ENCODE measurements at places on chromosomes 4 and X. TPM values are rescaled to one million over a fixed set of nuclear protein-coding genes. Genes with fewer than 3 reads are reported as not detected.

SOX3 gene
- total RNA-seq = not detected

RRH gene
- not detected for total RNA-seq

POF1B gene
- not detected for total RNA-seq

- H3K36me3 ChIP-seq = no peaks in the 10 kb centered on the region
- H3K4me1 ChIP-seq = no peaks in the 10 kb centered on the region
- H3K27ac ChIP-seq = no peak overlapping the region
- H3K4me3 ChIP-seq = no peak overlapping the region
- H3K27me3 ChIP-seq = no peaks in the 10 kb centered on the region
Observed at GRCh38 chrX:10725071-10725470, 104.7 kb upstream of the MID1 start.

GRCh38 chrX:108590496-108590895, 145.9 kb downstream of the IRS4 start:
- no peak for DNase-seq
- no peak overlapping the region for H3K27ac ChIP-seq
- no peaks in the 10 kb centered on the region for H3K36me3 ChIP-seq
- H3K4me1 ChIP-seq = no peaks in the 10 kb centered on the region

GRCh38 chr4:4952273-4952672, 67.0 kb downstream of the CYTL1 start:
- no peaks in the 10 kb centered on the region for H3K4me1 ChIP-seq
- no peaks in the 10 kb centered on the region for H3K36me3 ChIP-seq
- H3K4me3 ChIP-seq = no peak overlapping the region
- DNase-seq = no peak

DNA sequence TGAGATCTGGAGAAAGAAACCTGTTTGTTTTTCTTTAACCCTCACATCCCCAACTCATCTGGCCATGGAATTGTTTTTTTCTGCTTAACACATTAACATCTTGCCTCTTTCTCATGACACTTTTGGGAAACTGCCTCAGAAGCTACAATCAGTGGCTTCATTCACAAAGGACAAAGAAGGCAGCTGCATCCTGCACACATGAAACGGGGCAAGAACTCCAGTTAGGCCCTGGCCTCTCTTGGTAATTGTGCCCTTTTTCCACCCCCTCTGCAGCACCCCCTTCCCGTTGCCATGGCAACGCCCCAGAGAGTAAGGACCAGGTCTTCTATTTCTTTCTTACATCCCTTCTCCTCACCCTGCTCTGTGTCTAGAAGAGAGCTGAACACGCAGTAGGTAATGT, 103.4 kb downstream of the PDGFRA start:
- H3K4me3 ChIP-seq = no peak overlapping the region
- DNase-seq = no peak
- H3K27ac ChIP-seq = no peak overlapping the region
- H3K4me1 ChIP-seq = no peaks in the 10 kb centered on the region

DNA sequence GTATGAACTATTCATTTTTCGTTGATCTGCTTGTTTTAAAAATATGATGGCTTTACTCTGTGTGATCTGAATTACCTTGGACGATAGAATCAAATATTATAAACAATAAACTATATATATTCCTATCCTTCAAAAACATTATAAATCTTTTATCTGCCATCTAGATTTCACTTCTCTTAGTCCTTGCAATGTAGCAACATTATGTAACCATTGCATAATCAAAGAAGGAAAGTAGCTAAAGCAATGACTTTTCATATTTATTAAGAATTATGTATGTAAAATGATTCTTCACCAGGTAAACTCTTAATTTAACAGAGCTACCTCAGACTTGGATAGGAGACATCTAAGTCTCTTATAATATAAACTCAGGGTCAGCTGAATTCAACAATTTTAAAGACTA, 210.5 kb downstream of the ADAMTS3 start:
- H3K36me3 ChIP-seq = no peaks in the 10 kb centered on the region
- no peaks in the 10 kb centered on the region for H3K4me1 ChIP-seq
- DNase-seq = no peak
- no peak overlapping the region for H3K27ac ChIP-seq
- no peak overlapping the region for H3K4me3 ChIP-seq

GRCh38 chr4:8093587-8094274, 64.9 kb downstream of the ABLIM2 start:
- H3K4me3 ChIP-seq = no peak overlapping the region
- H3K4me1 ChIP-seq = no peaks in the 10 kb centered on the region
- no peaks in the 10 kb centered on the region for H3K27me3 ChIP-seq
- no peak overlapping the region for H3K27ac ChIP-seq

All from activated CD8-positive, alpha-beta T cell treated with anti-CD3 and anti-CD28 coated beads for 36 hours (primary cell).